ENCODE measurements at places on chromosomes 4 and X. TPM values are rescaled to one million over a fixed set of nuclear protein-coding genes. Genes with fewer than 3 reads are reported as not detected.

Gene FRG2
- total RNA-seq: not detected

Gene SMR3B
- not detected for total RNA-seq

Gene SAT1
- 349 TPM for total RNA-seq

Gene COX18
- total RNA-seq: 22.7 TPM

DNA sequence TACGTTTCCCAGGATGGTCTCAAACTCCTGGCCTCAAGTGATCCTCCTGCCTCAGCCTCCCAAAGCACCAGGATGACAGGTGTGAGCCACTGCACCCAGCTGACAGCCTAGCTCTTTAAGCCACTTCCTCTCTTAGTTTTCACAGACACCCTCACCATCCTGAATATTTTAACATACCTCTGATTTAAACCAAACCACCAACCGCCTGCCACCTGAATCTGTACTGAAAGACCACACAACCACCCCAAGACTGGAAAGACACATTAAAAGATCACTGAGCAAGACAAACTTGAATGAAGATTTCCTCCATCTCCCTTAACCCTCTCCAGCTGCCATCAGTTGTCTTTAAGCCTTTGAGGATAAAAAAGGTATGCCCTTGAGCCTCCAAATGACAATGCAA is 110.6 kb downstream of the SH3KBP1 start:
- DNase-seq: no peak

- no peak for DNase-seq
Observed at GRCh38 chr4:31080887-31081286, 360.7 kb downstream of the PCDH7 start.

GRCh38 chr4:106493086-106493485 is 124.5 kb upstream of the GIMD1 start:
- no peak for DNase-seq

- DNase-seq: no peak
Observed at GRCh38 chr4:156606554-156607477, 364.8 kb downstream of the PDGFC start.

DNA sequence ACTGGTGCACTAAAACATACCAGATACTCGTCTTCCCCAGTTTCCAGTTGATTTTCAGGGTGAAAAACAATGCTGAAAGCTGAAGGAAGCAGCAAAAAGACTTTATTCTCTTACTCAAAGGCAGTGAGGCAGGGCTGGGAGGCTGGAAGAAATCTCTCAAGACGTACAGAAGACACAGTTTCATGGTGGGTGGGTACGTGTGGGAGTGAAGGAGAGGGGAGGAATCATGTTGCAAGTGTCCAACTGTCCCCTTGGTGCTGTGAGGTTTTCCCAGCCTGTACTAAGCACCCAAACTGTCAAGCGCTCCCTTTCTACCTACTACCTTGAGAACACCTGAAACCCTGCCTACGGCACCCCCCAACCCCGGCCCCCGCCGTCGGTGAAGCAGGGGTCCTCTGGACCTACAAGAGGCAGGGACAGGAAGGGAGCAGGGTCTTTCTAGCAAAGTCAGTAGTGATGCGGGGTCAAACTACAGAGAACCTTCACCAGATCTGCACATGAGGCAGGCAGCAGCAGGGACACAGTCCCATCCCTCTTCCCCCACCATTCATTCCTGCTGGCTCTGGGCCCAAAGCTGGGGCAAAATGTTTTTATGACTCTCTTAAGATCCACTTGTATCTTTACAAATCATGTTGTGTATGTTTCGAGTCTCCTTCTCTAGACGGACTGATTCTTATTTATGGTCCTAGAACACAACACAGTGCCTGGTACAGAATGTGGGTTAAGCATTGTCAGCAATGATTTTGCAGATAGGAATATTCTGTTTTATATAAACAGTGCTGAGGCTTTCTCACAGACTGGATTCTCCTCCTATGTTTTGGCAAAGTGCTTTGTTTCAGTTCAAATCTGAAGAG is 2.4 kb upstream of the SETD7 start:
- DNase-seq: no peak

DNA sequence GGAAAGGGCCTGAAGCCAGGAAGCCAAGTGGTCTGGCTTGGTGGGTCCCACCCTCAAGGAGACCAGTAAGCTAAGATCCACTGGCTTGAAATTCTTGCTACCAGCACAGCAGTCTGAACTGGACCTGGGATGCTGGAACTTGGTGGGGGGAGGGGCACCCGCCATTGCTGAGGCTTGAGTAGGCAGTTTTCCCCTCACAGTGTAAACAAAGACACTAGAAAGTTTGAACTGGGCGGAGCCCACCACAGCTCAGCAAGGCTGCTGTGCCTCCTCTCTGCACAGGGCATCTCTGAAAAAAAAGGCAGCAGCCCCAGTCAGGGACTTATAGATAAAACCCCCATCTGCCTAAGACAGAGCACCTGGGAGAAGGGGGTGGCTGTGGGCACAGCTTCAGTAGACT is 63.1 kb downstream of the AFM start:
- DNase-seq: no peak
